ENCODE measurements at places on chromosomes 1 and 21. TPM values are rescaled to one million over a fixed set of nuclear protein-coding genes. Genes with fewer than 3 reads are reported as not detected.

DNA sequence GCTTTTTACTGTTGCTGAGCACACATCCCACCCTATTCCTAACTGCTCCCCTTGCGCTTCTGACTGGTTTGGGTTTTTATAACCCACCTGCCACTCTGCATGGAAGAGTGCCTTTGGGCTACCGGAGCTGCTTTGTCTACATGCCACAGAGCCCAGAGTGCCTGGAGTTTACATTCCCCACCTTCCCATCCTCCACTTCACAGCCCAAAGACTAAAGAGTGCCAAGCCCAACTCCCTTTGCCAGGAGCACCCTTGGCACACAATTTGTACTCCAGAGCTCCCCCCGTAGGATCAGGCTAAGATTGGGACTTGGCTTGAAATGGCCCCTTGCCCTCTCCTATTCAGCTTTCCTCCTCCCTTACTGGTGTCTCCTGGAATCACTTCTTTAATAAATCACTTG is 63.3 kb downstream of the LHX9 start:
- peaks cover 3% of the 10 kb centered on the region for H3K36me3 ChIP-seq
- H3K27ac ChIP-seq, result no peak overlapping the region
- no peak for DNase-seq
- peaks cover 18% of the 10 kb centered on the region for H3K27me3 ChIP-seq
- H3K4me1 ChIP-seq, result peaks cover 14% of the 10 kb centered on the region

DNA sequence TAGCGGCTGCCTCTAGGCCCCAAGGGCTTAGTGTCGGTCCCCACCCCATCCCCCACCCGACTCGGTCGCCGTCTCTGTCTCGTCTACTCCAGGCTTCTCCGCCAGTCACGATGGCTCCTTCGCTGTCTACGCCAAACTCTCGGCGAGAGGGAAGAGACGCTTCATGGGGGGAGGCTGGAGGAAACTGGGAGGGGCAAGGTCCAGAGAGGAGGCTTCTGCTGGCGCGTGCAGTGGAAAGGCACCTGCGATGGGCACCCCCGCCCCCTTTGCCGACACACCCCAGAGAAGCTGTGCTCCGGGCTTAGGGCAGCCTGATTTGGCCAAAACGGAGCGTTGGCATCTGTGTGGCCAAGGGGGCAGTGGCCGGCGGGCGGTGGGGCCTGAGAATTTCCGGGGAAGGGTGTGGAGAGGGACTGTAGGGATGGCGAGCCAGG is 1.2 kb upstream of the CSMD2 start:
- no peak overlapping the region for H3K4me3 ChIP-seq
- peaks cover 7% of the 10 kb centered on the region for H3K4me1 ChIP-seq
- no peak for DNase-seq
- H3K27ac ChIP-seq, result no peak overlapping the region
- no peaks in the 10 kb centered on the region for H3K36me3 ChIP-seq
- peaks cover 58% of the 10 kb centered on the region for H3K27me3 ChIP-seq

DNA sequence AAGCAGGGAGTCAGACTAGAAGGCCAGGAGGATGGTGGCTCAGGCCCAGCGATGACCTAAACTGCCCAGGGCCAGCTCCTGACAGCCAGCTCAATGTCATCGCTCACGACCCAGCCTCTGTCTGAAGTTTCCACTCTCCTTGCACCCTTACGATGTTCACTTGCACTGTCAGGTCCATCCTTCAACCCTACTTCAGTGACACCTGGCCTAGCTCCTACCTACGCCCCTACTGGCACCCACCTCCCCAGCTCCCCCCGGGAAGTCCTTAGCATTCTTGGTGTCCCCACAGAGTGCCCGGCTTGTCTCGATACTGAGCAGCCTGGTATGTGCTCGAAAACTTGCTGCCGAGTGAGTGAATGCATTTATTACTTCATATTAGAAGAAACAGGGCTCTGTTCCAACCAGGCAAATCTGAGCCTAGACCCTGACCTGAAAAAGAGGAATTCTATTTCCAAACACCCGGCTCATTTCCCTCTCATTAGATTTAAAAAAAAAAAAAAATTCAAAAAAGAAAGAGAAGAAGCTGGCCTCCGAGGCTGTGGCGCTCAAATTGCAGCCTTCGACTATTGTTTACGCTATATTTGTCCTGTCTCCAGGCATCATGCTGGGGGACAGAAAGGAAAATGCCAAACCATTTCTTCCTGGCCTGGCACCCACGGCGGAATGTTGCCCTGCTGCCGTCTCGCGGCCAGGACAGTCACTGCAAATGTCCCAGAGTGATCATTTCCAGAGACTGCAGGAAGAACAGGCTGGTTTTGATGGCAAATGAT is 29.8 kb upstream of the LRRC38 start:
- no peak overlapping the region for H3K27ac ChIP-seq
- H3K4me3 ChIP-seq, result no peak overlapping the region
- H3K36me3 ChIP-seq, result no peaks in the 10 kb centered on the region
- H3K27me3 ChIP-seq, result no peaks in the 10 kb centered on the region
- no peaks in the 10 kb centered on the region for H3K4me1 ChIP-seq

GRCh38 chr1:19664453-19665185 is at the start of gene HTR6:
TSS of gene HTR6 (plus strand) at chr1:19664875. CDS start at chr1:19665754, 879 bp downstream.
- no peak within 1 kb of the TSS for H3K27ac ChIP-seq
- H3K27me3 ChIP-seq, result peaks cover 40% of the 10 kb centered on the region
- H3K36me3 ChIP-seq, result no peaks in the 10 kb centered on the region
- DNase-seq, result no peak
- H3K4me1 ChIP-seq, result peaks cover 16% of the 10 kb centered on the region

DNA sequence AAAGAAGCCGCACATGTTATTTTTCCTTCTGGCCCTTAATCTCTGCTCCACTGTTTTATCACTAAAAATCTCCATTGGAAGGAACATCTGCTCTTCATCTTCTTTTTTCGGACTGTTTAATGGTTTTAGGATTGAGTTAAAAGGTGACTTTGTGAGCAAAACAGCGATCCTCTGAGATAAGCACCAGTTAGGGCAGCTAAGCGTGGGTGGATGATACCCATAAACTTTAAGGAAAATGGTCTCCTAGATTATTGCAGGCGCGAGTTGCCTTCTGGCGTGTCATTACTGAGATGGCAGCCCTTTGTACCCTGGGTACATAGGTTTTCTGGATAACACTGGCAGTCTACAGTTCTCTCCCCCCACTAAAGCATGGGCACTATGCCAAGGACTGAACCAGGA is 44.0 kb upstream of the HMGB4 start:
- peaks cover 4% of the 10 kb centered on the region for H3K27me3 ChIP-seq
- H3K36me3 ChIP-seq, result no peaks in the 10 kb centered on the region
- no peak for DNase-seq

GRCh38 chr21:33402001-33402979 is 923 bp upstream of the IFNGR2 start:
- DNase-seq, result no peak
- H3K4me1 ChIP-seq, result peaks cover 16% of the 10 kb centered on the region
- peak overlapping the region; percentile 46 for H3K4me3 ChIP-seq
- H3K27me3 ChIP-seq, result peaks cover 65% of the 10 kb centered on the region

- no peak overlapping the region for H3K27ac ChIP-seq
- no peak overlapping the region for H3K4me3 ChIP-seq
- DNase-seq, result no peak
Measured at GRCh38 chr1:152761609-152762213, 3.9 kb downstream of the KPRP start.

GRCh38 chr1:154940651-154941194 is 4.2 kb upstream of the PMVK start:
- H3K27me3 ChIP-seq, result no peaks in the 10 kb centered on the region
- H3K27ac ChIP-seq, result peak overlapping the region; percentile 96
- no peak overlapping the region for H3K4me3 ChIP-seq
- peaks cover 76% of the 10 kb centered on the region for H3K4me1 ChIP-seq

DNA sequence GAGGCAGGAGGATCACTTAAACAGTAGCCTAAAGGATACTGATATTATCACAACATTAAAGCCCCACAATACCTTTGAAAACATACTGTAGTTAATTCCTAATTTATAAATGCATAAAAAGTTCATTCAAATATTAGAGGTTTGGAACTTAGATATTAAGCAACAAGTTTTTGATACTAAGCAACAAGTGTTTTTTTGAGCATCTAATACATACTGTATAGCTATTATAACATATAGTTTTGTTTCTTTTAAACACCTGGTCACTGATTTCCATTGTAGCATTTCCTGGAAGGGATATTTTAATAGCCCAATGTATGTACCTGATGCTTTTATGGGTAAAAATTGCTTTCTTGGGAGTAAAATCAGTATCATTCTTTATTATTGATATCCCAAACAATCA is 4.5 kb downstream of the UHMK1 start:
- H3K27me3 ChIP-seq, result no peaks in the 10 kb centered on the region
- no peak overlapping the region for H3K4me3 ChIP-seq
- no peak overlapping the region for H3K27ac ChIP-seq
- no peak for DNase-seq
- H3K36me3 ChIP-seq, result peaks cover 52% of the 10 kb centered on the region

DNA sequence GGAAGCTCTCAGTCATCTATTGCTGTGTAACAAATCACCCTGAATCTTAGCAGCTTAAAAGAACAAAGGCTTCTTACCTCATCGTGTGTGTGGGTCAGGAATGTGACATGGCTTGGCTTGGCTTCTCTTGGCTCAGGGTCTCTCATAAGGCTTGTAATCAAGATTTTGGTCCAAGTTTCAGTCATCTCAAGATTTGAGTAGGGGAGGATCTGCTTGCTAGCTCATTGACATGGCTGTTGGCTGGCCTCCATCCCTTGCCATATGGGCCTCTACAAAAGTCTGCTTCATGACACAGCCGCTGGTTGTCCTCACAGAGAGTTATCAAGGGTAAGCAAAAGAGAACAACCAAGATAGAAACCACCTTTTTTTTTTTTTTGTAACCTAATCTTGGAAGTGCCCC is 207.7 kb downstream of the PTPRC start:
- no peak overlapping the region for H3K27ac ChIP-seq
- no peak overlapping the region for H3K4me3 ChIP-seq
- H3K27me3 ChIP-seq, result no peaks in the 10 kb centered on the region
- no peaks in the 10 kb centered on the region for H3K4me1 ChIP-seq

DNA sequence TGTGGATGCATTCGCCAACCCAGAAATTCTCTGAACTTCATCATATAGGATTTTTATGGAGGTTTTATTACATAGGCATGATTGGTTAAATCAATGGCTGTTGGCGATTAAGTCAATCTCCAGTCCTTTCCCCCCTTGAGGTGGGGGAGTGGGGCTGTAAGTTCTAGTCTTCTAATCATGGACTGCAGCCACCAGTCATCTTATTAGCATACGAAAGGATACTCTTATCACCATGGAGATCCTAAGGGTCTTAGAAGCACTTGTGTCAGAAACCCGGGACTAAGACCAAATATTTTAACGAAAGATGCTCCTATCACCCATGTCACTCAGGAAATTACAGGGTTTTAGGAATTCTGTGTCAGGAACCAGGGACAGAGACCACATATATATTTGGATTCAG is 36.3 kb downstream of the SDCCAG8 start:
- peaks cover 12% of the 10 kb centered on the region for H3K4me1 ChIP-seq
- no peak for DNase-seq
- H3K36me3 ChIP-seq, result peaks cover 63% of the 10 kb centered on the region
- H3K27me3 ChIP-seq, result no peaks in the 10 kb centered on the region
- H3K27ac ChIP-seq, result no peak overlapping the region

DNA sequence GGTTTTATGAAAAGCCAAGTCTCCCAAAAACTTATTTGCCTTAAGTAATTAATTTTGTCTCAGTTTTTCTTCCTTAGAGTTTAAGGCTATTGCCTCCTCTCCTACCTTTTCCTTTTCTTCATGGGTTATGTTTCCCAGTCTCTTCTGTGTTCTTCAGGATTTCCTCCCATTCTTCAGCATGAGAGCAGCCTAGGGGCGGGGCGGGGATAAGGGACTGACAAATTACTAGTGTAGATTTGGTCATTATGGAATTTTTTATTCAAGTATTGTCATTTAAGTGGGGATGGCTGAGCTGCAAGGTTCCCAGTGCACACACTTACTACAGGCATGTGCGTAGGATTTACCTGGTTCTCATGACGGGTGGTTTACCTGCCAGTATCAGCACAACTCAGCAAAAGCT is 35.2 kb upstream of the PIGV start:
- no peak for DNase-seq
- H3K27me3 ChIP-seq, result no peaks in the 10 kb centered on the region
- H3K36me3 ChIP-seq, result peaks cover 63% of the 10 kb centered on the region
- peaks cover 33% of the 10 kb centered on the region for H3K4me1 ChIP-seq
- no peak overlapping the region for H3K27ac ChIP-seq

GRCh38 chr1:23791516-23792047 is 637 bp downstream of the LYPLA2 start:
- H3K27ac ChIP-seq, result peak overlapping the region; percentile 91
- H3K4me3 ChIP-seq, result peak overlapping the region; percentile 94
- peak; percentile 45 for DNase-seq
- no peaks in the 10 kb centered on the region for H3K27me3 ChIP-seq
- H3K4me1 ChIP-seq, result peaks cover 33% of the 10 kb centered on the region

GRCh38 chr1:168081373-168082007 is 55.2 kb downstream of the GPR161 start:
- no peaks in the 10 kb centered on the region for H3K27me3 ChIP-seq
- no peaks in the 10 kb centered on the region for H3K4me1 ChIP-seq
- no peak overlapping the region for H3K4me3 ChIP-seq
- H3K36me3 ChIP-seq, result peaks cover 4% of the 10 kb centered on the region

- H3K27ac ChIP-seq, result no peak overlapping the region
- no peaks in the 10 kb centered on the region for H3K27me3 ChIP-seq
- no peaks in the 10 kb centered on the region for H3K36me3 ChIP-seq
- no peaks in the 10 kb centered on the region for H3K4me1 ChIP-seq
Measured at GRCh38 chr1:95578462-95578861, 344.5 kb downstream of the RWDD3 start.

- H3K36me3 ChIP-seq, result no peaks in the 10 kb centered on the region
- H3K27me3 ChIP-seq, result no peaks in the 10 kb centered on the region
- no peak for DNase-seq
- H3K4me1 ChIP-seq, result no peaks in the 10 kb centered on the region
- no peak overlapping the region for H3K27ac ChIP-seq
- no peak overlapping the region for H3K4me3 ChIP-seq
Measured at GRCh38 chr1:6666696-6667095, 34.9 kb downstream of the DNAJC11 start.

DNA sequence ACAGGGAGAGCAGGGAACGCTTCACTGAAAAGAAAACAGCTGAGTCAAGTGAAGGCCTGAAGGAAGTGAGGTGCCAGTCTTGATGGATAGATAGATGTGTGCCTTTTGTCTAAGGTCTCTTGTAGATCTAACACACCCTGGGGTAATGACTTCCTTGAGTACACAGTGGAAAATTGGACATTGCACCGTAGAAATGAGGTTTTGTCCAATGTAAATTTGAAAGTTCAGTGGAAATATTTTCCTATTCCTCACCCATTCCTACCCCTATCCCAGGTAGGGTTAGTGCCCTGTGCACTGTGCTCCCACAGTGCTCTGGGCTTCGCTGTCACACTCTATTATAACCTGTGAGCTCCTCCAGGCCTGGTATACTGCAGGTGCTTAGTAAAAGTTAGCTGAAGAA is 24.3 kb downstream of the ZMYND12 start:
- H3K27me3 ChIP-seq, result no peaks in the 10 kb centered on the region
- H3K27ac ChIP-seq, result no peak overlapping the region
- H3K36me3 ChIP-seq, result no peaks in the 10 kb centered on the region
- no peaks in the 10 kb centered on the region for H3K4me1 ChIP-seq
- no peak for DNase-seq

The TBX19 gene
- 2.4 TPM for total RNA-seq

The THEM5 gene
- total RNA-seq, result not detected

The TARS2 gene
- 38.8 TPM for total RNA-seq

The KCNN3 gene
- total RNA-seq, result 0.10 TPM

The PROK1 gene
- not detected for total RNA-seq

The CELA3A gene
- not detected for total RNA-seq

The AMY1A gene
- not detected for total RNA-seq

The CD101 gene
- total RNA-seq, result 3.6 TPM

The MSH4 gene
- 0.25 TPM for total RNA-seq

The TTC39A gene
- total RNA-seq, result not detected

The OR2T29 gene
- total RNA-seq, result not detected

The BNIPL gene
- total RNA-seq, result 0.98 TPM

The FMN2 gene
- total RNA-seq, result not detected

The KCNK2 gene
- not detected for total RNA-seq

All from activated CD4-positive, alpha-beta memory T cell treated with anti-CD3 and anti-CD28 coated beads, Interleukin-2, amount 10 ng/mL, durations not matched to agents 7 days and 5 days (primary cell).